ENCODE measurements at places on chromosomes 4 and X.

DNA sequence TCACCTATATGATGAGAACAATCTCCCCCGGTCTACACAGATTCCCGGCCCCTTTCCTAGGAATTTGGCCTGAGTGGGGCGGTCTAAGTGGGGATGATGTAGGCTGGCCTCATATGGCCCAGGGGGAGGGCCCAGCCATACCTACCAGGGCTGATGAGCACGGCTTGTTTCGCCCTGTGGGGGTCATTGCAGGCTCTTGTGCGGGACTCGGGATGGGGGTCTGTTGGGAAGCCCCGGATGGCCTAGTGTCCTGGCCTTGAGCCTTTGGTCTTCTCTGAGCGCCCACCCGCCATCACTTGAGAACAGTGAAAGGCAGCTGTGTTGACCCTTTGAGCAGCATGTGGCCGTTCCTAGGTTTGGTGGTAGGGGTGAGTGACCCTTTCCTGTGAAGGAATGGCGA is 4.8 kb upstream of the CTAG2 start:
- DNase-seq = no peak

- DNase-seq = no peak
These were observed 31.9 kb downstream of the CBR4 start for GRCh38 chr4:168978001-168978700.

- DNase-seq = no peak
These were observed 107.0 kb downstream of the NFKB1 start for GRCh38 chr4:102608190-102608589.

DNA sequence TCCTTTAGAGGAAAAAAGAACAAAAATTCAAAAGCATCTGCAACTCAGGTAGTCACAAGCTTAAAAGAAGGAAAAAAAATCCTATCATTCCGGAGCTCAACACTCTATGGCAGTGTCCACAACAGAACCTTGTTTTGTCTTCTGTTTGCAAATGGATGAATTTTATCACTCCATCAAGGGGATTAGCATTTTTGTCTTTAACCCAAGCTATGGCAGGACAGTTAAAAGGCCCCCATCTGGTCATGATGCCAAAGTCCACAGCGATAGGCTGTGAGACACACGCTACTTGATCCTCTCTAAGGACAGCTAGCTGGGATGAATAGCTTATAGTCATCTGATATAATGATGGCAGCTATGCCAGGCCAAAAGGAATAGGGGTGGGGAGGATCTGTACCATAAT is 16.6 kb downstream of the AMER1 start:
- DNase-seq = no peak

DNA sequence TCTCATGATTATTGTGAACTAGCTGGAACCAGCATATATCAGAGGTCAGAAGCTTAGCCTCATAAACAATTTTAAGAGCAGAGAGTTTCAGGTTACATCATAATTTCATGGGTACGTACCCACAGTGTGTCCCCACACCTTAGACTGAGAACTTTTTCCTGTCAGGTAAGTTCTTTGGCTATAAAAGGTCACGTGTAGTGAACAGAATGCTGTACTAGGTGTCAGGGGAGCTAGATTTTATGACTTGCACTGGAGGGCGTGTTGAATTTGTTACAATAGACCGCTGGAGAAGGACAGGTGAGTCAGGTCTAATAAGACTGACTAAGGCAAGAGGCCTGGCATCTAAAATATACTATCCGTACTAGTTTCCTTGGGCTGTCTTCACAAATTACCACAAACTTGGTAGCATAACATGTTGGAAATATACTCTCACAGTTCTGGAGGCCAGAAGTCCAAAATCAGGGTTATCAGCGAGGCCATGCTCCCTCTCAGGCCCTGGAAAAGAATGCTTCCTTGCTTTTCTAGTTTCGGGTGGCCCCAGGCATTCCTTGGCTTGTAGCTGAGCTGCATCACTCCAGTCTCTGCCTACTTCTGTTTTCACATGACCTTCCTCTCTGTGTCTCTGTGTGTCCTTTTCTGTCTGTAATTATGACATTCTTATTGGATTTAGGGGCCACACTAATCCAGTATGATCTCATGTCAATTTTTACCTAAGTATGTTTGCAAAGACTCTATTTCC is 512.0 kb upstream of the NR3C2 start:
- no peak for DNase-seq

DNA sequence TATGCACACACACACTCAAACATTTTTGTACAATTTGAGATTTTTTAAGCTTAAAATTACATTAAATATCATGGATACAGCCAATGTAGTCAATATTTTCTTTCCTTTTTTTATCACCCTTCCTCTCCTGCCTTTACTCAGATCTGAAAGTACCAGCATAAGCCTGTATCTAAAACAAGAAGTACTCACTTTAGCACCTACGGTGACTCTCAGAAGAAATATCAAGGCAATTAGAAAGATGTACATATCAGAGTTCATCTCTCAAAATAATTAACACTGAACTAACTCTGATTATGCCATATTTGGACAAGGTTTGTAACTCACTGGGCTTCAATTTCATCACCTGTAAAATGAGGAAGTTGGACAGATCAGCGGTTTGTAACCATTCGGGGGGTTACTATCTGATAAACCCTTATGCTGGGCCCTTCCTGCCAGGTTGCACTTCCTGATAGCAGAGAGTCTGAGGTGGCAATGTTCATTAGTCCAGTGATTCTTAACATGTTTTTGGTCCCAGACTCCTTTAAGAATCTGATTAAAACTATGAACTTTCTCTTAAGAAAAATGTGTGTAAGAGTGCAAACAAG is 5.7 kb upstream of the GPR174 start:
- no peak for DNase-seq

DNA sequence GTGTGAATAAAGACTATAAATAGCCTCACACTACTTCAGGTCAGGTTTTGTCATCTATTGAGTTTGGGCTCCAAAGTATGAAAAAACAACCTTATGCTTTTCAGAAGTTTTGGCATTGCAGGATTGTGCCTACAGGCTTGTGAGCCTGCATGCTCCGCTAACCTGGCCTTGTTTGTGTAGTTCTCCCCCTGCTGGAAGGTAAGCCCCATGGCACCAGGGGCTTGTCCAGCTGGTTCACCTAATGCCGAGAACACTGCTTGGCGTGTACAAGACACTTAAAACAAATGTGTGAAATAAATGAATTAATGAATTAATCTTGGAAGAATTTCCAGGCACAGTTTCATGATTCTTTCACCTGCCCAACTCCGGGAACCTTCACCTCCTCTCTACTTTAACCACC is 1.8 kb upstream of the HSD17B10 start:
- peak; percentile 58 for DNase-seq

DNA sequence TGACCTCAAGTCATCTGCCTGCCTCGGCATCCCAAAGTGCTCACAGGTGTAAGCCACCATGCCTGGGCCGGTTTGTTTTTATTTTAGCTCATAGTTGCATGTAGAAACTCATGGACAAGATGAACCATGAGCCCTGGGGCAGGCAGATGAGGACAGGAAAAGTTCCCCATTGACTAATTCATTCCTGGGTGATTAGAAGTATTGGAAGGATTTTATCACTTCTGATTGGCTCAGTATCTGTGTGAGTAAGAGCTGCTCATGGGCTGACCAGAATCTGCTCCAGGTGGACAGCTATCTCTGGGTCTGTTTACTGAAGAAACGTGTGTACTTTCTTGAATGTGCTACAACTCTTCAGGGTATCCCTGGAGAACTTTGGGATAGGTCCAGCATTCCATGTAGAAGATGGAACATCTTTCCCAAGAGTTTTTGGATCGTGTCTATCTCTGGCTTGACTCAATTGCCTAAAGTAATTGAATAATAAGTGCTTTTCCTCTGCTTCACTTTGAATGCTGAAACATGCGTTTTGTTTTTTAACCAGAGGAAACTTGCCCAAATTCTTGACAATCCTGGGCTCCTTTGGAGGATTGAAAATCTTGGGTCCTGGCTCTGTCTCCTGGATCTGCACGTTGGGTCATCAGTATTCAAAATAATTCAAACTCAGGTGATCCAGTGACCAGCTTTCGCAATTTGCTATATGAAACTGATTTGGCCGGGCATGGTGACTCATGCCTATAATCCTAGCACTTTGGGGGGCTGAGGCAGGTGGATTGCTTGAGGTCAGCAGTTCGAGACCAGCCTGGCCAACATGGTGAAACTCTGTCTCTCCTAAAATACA is 88.6 kb upstream of the DHRSX start:
- no peak for DNase-seq

- DNase-seq = no peak
These were observed 97.3 kb upstream of the DCLK2 start for GRCh38 chr4:149980941-149981340.

DNA sequence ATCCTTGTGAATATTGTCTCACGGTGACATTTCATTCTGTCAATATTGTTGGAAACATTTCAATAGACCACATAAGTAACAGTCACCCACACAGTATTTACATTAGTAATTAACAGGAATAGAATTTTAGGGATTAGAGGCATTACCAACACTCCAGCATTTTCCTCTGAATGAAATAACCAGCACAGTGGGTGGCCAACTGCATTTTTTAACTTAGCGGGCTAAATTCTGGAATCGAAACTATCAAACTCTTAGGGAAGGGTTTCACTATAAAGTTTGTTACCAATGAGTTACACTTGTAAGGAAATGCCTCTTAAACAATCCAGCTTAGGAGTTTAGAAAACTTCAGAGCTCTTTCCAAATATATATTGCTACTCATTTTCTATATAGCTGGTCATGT is 403.0 kb downstream of the ADGRL3 start:
- no peak for DNase-seq

DNA sequence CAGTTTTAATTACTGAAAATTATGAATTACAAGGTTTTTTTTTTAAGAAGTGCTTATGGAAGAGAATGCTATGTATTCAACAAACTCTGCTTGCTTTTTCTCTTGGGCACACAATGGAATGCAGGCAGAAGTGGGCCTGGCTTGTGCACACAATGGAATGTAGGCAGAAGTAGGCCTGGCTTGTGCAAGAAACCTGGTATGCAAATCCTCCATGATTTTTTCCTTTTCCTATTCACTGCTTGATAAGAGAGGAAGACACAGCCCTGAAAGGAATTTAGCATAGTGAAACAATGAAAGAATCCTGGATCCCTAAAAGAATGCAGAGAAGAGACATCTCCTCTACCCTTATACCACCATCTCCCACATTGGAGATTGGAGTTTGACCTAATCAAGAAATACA is 138.4 kb downstream of the COL25A1 start:
- DNase-seq = no peak

DNA sequence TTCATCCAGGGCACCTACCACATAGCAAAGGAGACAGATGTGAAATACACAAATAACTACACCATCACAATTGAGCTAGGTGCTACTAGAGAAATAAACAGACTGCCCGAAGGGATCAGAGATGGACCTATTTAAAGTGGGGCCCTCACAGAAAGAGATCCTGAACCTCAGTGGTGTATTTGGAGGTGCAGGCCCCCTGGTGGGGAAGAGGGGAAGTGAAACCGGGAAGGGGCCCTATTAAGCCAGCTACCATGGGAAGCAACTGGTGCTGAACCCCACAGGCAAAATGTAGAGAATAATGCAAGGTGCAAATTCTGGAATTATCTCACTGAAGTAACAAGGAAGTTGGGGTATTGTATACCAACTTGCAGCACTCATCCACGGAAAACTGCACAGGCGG is 78.6 kb upstream of the FAM9A start:
- DNase-seq = peak; percentile 1

GRCh38 chrX:143634663-143635455 is 1.0 kb downstream of the SLITRK4 start:
- DNase-seq = no peak

DNA sequence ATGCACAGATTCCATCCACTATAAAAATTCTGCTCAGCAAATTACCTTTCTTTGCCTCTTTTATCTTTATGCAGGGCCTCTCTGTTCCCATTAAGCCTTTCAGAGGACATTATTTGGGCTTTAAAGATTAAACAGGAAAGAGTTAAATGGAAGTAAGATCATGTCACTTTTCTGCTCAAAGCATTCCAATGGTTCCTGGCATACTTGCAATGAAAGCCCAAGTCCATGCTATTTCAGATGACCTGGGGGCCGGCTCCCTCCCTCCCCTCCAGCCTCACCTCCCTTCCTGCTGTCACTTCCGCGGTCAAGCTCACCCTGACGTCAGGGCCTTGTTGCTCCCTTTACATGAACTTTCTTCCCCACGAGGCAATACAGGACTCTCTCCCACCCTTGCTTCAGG is 125.5 kb downstream of the C4orf51 start:
- no peak for DNase-seq

DNA sequence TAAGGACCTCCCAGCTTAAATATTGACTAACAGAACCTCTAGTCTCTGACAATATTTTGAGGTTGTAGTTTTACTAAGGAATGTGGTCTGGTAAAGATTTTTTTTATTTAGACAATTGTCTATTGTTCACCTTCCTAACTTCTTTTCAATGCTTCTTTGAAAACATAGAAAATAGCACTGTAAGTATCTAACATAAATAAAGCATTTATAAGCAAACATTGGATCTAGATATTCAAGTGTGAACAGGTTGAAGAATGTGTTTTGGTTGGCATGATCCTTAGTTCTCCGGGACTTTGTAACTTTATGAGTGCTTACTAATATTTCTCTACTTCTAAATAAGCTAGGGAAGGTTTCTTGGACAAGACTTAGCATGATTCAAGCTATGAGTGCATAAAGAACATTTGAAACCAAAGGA is 285.4 kb upstream of the ARSJ start:
- DNase-seq = no peak

DNA sequence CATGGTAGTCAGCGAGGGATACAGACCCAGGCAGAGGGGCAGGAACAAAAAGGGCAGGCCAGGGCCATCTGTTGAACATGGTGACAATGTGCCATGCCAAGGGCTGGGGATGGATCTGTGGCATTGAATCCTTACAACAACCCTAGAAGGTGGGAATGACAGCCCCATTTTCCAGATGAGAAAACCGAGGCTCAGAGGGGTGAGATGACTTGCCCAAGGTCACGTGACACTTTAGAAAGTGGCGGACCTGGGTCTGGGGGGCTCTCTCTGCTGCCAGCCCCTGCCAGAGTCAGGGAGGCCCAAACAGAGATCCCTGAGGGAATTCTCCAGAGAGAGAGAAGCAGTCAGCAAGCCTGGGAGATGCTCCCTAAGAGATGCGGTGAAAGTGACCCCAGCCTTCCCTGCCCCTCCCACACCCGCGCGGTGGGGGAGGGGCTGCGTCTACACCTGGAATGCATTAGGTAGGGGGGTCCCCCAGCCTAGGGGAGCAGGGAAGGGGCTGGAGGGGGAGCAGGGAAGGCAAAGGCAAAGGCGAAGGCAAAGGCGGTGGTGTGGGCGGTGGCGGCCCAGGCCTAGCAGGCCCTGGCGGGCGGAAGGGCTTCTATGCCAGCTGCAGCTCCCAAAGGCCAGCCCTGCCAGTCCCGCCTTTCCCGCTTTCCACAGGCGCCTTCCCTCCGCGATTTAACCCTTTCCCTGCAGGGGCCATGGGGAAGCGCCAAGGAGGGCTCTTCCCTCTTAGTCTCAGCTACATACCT is 13.0 kb downstream of the FGD1 start:
- DNase-seq = no peak

Measured in T-helper 1 cell (primary cell).